ENCODE measurements at places on chromosomes 3 and 15.

- DNase-seq, result no peak
Measured at GRCh38 chr15:74785194-74786032, 3.5 kb downstream of the CSK start.

- no peak for DNase-seq
Measured at GRCh38 chr3:63809607-63810006, 9.5 kb upstream of the C3orf49 start.

DNA sequence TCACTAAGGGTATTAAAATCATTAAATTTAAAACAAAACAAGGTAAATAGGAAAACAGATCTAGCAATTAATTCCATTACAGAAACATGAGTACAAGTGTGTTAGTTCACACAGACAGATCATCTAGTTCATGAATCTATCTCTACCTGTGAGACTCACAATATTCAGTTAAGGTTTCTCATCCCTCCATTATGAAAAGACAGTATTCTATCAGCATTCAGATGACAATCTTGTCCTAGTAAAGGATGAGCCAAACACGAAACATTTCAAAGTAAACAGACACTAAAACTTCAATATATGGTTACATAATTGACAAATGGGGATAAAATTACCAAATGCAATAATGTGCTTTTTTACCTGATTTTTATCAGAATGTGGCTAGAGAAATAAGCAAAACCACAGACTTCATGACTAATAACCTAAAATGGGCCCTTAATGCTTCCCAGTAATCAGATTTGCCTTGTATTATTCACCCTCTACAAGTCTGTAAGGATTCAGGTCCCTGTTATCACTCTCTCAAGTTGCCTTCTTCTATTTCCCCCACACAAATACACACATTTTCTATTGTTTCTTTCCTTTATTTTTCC, 126.8 kb downstream of the DLG1 start:
- no peak for DNase-seq

DNA sequence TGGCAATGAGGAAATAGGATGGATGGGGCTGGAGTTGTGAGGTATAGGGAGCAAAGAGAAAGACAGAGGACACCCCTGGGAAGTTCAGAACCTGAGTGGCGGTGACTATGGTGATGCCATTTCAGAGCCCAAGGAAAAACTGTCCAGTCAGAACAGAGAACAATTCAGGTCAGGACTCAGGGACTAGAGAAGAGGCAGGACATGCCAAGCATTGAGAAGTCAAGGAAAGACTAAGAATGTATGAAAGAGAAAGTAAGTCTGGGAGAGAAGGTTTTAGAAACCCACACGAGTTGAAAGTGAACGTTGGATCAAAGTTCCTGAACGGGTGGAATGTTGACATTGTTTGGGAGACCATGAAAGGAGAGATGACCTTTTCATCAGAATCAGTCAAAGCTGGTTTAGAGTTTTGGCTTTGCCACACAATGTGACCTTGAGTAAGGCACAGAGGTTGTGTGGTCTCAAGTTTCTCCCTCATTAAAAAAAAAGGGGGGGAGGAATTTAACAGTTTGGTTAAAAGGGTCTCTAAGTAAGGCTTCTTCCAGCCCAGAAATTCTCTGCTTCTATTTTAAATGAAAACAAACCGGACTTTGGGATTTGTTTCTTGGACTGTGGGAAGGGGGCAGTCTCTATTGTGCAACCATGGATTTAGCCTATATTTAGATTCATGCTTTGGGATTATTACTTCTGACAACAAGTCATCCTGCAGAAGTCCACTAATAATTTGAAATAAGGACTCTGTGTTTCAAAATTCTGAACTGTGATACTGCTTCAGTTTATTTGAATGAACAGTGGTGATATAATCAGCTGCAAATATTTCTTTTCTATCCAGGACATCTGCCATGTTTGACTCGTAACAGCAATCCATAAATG, 315.9 kb upstream of the TBL1XR1 start:
- no peak for DNase-seq

GRCh38 chr15:98927022-98927421, 80.6 kb downstream of the PGPEP1L start:
- DNase-seq, result no peak

- DNase-seq, result no peak
Measured at GRCh38 chr3:143450632-143451031, 331.1 kb downstream of the CHST2 start.

DNA sequence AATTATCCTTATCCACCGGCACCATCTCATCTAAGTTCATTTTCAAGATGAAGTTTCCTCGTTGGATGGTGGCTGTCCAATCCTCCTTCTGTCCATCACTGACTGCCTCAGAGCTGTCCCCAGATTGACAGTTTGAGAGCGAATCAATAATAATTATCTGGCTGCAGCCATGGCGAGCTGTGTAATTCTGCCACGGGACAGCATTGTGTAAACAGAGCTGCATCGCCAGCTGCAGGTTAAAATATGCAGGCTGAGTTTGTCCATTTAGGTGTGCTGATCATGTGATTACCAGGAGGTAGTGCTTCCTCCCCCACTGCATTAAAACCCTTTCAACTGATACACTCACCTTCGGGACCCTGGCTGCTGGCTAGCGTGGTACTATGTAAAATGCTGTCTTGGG, 461.9 kb upstream of the ONECUT1 start:
- DNase-seq, result no peak

Data from NCI-H1436 treated with DMSO at 0.1 percent for 48 hours (cell line).